Activated naive CD8-positive, alpha-beta T cell treated with anti-CD3 and anti-CD28 coated beads for 36 hours (primary cell): ENCODE measurements at places on chromosomes 1 and 21. TPM values are rescaled to one million over a fixed set of nuclear protein-coding genes. Genes with fewer than 3 reads are reported as not detected.
A peak's percentile ranks its signal among the peaks of the same experiment; 100 is the strongest.

LINGO4 gene
- total RNA-seq = not detected

DNA sequence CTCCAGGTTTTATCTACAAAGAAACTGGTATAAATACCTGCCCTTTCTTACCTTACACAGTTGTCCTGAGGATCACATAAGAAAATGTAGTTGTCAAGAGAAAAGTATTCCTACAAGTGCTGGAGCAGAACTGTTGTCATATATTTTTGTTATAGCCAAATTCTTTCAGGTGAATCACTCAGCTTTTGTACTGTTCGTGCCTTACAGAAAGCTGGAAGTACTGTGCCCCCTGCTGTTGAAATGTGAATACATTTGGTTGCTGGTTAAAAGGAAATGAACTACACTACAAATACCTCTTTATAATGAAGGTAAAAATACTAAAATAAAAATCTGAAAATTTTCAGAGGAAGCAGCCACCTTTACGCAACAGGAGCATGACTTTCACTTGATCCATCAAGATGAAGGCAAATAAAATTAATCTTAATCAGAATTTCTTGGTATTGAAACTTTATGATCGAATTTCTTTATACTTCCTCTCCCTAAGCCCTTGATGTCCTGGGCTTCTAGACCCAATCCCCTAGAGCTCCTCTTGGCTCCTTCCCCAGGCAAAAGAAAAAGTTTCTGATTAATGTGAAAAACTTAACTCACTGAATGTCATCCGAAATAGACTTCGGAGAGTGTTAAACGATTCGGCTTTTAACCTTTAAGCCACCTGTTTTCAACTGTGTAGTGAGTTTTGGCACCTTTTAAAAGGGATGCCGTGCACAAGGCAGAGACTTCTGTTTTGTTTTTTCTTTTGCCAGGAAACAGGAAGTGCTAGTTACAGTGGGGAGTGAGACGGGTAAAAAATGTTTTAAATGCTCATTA is 12.5 kb downstream of the CHML start:
- DNase-seq = peak; percentile 29

TTLL10 gene
- not detected for total RNA-seq

DNA sequence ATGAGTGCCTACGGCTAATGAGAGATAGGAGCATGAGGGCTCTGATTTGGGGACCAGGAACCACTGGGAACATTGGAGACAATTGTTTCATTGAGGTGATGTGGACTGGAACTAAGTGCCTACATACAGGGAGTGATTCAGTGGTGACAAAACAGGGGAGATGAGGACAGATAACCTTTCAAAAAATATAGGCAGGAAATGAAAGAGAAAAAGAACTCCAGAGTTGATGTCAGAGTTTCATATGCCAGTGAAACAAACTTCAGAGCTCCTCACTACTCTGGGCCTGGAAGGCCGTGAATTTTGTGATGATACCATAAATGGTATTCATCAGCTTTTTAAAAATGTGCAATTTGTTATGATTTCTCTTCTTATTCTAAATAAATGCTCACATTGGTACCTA is 39.3 kb downstream of the FASLG start:
- DNase-seq = no peak

- peak; percentile 84 for DNase-seq
Measured at GRCh38 chr1:59814180-59814900, 409 bp upstream of the HOOK1 start.

OR10T2 gene
- not detected for total RNA-seq

DNA sequence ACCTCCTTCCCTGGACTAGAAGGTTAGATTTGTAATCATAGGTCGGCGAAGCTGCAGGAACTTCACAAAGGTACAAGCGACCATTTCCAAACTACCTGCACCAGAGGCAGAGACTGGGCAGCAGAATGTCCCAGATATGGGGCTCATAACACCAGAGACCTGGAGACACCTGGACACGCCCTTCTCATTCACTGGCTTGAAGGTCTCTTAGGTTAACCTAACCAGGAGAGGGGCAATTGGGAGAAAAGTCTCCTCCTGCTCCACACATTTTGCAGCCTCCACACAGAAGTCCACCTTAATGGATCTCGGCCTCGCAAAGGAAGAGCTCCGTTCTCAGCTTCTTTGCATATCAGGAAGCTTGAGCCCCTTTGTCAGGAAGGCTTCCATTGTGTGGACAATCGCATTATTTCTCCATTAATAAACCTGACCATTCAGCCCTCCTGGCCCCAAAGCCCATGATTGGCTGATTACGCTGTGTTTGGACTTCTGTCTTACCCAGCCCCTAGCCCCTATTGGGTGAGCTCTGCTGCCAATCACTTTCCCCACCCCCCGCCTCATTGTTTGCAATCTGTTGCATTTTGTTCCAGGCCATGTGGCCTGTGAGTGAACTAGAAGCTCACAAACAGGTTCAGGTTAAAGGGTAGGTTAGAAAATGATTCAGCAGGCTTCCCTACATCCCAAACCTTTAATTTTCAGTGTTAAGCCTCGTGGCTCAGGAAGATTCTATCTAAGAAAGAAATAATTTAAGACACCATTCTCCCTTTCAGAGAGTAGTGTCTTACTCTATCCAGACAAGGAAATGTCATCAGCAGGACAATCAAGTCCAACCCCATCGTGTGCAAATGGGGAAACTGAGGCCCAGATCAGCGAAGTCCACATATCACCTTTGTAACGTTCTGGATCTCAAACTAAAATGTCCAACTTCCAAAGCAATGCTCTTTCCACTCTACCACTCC is 2.8 kb downstream of the MYCL start:
- no peak for DNase-seq

TRABD2B gene
- not detected for total RNA-seq

DNA sequence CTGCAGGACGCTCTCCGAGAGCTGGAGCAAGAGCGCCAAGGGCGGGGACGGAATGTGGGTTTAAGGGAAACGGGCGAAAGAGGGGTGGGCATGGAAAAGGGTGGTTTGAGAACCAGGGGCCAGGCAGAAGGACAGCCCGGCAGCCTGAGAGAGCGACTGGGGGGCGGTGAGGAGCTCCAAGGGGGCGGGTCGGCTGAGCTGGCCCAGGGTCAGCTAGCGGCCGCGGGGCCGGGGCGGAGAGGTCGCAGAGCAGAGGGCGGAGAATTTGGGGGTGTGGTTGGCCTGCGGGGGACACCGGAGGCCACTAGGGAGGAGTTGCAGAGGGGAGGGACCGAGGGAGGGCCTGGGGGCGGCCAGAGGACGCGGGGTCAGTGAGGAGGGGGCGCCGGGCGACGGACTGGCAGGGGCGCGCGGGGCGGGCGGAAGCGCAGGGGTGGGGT is 54.7 kb downstream of the NDUFS5 start:
- DNase-seq = no peak

DNA sequence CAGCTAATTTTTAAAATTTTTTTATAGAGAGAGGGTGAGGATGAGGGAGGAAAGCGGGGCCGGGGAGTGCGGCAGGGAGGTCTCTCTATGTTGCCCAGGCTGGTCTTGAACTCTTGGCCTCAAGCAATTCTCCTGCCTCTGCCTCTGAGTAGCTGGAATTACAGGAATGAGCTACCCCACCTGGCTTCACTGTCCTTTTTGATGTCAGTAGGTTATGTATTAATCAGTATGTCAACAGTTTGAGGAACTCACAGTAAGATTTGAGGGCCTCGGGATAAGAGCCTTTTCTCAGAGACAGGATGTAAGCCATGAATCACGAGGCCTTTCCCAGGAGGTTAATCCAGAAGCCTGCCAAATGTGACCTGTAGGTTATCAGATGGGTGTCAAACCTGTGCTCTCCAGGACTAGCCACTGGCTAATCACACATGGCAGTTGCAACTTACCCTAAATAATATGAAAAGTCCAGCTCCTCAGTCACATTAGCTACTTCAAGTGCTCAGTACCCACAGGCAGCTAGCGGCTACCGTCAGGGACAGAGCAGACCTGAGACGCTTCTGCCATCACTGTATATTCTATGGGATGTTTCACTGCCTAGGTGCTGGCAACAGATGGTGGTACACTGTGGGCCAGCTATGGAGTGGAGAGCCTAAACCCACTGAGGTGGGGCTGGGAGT is 33.1 kb downstream of the TRIM67 start:
- no peak for DNase-seq

C8B gene
- not detected for total RNA-seq

CACNA1S gene
- not detected for total RNA-seq

GRCh38 chr1:9009438-9010370 is 16.5 kb downstream of the SLC2A7 start:
- peak; percentile 50 for DNase-seq

DNA sequence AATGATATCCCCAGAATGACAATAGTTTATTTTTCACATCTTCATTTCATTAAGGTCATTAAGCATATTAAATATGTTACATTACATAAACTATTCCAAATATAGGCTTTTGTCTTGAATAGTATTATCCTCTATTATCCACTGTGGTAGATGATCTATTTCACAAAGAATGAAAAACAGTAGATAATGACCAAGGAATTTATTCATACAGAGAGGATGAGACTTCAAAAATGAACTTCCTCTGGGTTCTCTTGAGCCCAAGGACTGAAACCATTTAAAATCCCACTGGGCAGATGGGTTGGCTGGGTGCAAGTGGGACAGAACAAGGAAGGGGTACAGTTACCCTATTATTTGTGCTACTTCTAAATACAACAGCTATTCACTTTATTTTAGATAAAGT is 33.0 kb downstream of the PTPN14 start:
- DNase-seq = no peak

GRCh38 chr1:31348449-31348848 is 24.4 kb downstream of the FABP3 start:
- DNase-seq = no peak

DNA sequence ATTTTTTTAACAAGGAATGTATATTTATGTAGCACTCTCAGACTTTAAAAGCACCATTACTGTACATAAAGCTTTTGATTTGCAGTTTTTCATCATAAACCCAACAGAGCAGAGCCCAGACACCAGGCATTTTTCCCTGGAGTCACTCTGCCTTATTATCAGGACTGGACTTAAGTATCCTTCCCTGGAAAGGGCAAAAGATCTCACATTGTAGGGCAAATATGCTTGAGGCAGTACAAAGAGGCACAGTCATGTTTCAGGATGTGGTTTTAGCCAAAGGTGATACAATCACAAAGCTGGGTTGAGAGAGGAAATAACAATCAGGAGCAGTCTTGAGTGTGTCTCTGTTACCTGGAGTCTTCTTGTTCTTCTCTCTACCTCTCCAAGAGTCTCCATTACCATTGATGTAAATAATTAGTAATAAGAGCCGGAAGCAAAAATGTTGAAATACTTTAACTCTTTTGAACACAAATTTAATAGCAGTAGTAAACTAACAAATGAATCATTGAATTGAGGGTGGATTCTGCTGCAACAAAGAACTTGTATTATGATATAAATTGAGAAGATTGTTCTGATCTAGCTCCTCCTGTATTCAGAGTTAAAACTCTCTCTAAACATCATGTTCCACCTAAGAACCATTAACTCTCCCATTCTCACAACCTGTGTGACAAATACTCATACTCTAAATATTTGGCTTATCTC is 160.5 kb downstream of the LTN1 start:
- no peak for DNase-seq

NTMT2 gene
- total RNA-seq = not detected

DNA sequence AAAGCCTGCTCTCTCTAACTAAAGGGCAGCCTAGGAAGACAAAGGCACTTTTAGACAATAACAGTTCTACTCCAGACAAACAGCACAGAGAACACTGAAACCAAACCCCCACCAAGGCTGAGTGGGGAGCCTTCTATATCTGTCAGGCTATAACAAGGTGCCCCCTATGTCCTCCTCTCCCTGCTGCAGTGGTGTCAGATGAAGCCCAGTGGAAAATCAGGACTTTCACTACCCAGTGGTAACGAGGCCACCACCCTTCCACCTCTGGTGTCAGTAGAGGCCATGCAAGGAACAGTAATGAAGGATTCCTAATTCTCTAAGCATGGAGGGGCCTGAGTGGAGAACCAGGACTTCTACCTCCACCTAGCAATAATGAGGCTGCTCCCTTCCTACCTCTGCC is 83.7 kb downstream of the ZSWIM5 start:
- DNase-seq = no peak

DNA sequence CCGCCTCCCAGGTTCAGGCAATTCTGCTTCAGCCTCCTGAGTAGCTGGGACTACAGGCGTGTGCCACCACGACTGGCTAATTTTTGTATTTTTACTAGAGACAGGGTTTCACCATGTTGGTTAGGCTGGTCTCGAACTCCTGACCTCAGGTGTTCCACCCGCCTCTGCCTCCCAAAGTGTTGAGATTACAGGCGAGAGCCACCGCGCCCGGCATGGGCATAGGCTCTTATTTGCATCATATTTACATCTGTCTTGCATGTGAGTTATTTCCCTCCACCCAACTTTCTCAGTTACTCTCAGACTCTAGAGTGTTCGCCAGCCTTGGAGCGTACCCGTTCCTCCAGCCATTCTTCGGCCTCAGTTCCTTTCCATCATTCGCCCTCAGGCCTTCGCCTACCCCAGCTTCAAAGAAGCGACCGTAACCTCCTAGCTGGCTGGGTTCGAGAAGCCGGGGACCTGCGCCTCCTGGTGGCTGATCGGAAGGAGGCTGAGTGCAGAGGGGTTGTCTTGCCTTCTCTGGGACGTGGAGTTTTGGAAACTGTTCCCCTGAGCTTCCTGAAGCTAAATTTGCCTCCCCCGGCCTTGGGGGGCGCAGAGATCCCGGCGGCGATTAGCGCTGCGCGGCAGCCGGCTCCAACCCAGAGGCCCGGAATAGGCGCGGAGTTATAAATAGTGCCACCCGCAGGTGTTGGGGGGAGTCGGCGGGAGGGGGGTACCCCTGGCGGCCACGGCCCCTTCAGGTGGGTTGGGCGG is 3.6 kb upstream of the ZBTB7B start:
- peak; percentile 83 for DNase-seq

DNA sequence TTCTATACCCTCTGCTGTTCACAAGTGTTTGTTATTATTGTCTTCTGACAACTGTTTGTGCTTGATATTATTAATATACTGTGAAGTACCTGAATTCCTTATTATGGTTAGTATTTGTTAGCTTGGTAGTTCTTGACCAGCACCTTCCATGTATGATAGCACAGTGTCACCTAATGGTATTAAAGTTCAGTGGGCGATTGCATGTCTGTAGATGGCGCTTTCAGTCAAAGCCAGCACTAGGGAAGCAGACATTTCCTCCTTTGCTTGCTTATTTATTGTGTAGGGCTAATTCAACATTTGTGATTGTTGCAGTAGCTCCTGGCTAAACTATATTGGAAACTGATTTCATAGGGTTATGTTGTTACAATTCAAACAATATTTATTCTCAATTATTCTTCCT is 218.0 kb downstream of the ZP4 start:
- no peak for DNase-seq

TXNIP gene
- total RNA-seq = 231 TPM

U2AF1 gene
- total RNA-seq = 21.2 TPM

DNA sequence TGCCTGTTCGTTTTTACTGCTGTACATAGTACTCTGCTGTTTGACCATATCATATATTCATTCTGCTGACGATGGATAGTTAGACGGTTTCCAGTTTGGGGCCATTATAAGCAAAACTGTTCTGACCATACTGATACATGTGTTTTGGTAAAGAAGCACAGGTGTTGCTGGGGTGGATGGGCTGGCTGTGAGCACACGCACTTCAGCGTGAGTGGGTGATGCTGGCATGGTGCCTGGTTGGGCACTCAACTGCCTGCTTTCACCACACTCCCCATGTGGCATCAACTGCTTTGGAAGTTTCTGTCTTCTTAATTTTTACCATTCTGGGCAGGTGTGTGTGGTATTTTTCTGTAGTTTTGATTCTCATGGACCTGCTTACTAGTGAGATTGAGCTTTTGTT is 37.3 kb downstream of the ADARB1 start:
- no peak for DNase-seq
